Natural killer cell (primary cell): ENCODE measurements at places on chromosomes 2 and 18. TPM values are rescaled to one million over a fixed set of nuclear protein-coding genes. Genes with fewer than 3 reads are reported as not detected.

Gene KLHL14
- 0.28 TPM for total RNA-seq

Gene ZC3H6
- total RNA-seq, result 13.1 TPM

Gene PGAP1
- 2.5 TPM for total RNA-seq

Gene TIMM21
- total RNA-seq, result 16.1 TPM

- DNase-seq, result no peak
Measured at GRCh38 chr2:41283079-41283775, 764.6 kb upstream of the PKDCC start.

GRCh38 chr2:156803967-156804366 is 367.8 kb downstream of the GPD2 start:
- DNase-seq, result no peak

DNA sequence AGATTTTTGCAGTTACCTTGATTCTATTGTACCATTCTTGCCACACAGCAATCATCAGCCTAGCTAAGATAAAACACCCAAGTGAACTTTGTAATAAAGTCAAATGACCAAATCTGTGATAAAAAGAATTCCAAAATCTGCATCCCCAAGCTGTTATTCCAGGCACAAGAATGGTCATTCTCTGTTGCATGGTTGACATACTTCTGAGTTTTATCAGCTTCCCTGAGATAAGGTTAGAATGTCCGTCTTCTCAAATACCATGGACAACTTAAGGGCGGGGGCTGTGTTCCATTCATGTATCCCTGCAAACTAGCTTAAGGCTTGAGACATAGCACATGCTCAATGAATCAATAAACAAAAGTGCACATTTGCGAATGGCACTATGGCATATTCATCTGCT is 8.1 kb upstream of the BMP10 start:
- DNase-seq, result no peak

GRCh38 chr18:36901277-36901701 is 72.4 kb downstream of the KIAA1328 start:
- DNase-seq, result no peak

DNA sequence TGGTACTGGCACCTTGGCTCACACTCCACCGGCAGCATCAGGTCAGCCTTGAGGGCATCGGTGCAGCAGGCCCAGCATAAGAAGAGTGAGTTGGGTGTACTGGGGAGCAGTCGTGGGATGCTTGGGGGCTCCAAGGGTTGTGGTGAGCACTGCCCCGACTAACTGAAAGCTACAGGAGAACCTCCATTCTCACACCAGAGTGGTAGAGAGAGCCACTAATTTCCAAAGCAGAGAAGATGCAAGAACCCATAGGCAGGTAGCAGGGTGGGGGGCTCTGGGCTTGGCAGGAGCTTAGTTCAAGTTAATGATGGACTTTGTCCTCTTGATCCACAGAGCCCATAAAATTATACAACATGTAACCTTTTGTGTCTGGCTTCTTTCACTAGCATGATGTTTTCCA is 148.0 kb upstream of the SMAD2 start:
- DNase-seq, result no peak

DNA sequence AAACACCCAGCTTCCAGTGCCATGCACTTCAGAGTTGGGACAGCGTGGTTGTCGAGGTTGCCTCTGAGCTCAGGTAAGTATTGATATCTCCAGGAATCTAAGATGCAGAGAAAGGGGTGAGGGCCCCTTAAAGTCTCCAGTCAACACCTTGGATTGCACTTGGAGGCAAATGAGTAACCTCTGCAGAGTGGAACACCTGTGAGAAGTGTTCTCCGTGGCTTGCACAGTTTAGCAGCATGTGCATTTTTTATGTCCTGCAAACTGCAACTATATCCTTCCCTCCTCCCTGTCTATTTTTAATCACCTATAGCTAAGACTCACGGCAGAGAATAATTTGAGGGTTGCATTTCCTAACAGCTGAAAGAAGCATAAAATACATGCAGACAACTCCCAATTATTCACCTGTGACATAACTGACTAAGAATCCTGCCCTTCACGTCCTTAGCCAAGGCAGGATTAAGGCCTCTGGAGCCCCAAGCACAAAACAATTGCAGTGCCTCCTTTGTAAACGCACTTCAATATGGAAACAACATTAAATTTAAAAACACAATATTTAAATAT is 1.6 kb upstream of the ZNF385B start:
- DNase-seq, result no peak

- no peak for DNase-seq
Measured at GRCh38 chr2:50720697-50721315, 311.1 kb downstream of the NRXN1 start.

DNA sequence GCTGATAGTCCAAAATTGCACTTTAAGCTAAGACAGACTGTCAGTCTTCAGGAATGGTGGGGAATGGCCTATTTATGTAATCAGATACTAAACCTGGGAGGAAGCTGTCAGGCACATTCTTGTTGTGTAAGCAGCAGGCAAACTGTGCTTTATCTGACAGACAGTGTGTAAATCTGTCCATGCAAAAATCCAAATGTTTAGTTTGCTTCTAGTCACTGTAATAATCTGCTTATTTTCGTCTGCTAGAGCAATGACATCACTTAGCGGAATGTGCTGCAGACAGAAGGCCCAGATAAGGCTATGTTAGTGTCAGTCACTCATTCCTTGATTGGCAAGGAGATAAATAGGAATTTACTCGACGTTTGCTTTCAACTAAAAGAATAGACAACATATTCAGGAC is 263.5 kb downstream of the ZNF407 start:
- no peak for DNase-seq

- no peak for DNase-seq
Measured at GRCh38 chr2:187194049-187194448, 254.0 kb downstream of the CALCRL start.

DNA sequence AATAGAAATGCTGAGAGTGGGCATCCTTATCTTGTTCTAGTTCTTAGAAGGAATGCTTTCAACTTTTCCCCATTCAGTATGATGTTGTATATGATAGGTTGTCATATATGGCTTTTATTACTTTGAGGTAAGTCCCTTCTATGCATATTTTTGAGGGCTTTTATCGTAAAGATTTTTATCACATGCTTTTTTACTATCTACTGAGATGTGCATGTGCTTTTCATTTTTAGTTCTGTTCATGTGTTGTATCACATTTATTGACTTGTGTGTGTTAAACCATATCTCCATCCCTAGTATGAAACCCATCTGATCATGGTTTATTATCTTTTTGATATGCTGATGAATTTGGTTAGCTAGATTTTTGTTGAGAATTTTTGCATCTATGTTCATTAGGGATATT is 1008.8 kb downstream of the CNTNAP5 start:
- no peak for DNase-seq
